Activated CD4-positive, alpha-beta T cell treated with anti-CD3 and anti-CD28 coated beads, Interleukin-2, amount 50 U/mL, for 48 hours (primary cell): ENCODE measurements at places on chromosomes 7 and 10.
A peak's percentile ranks its signal among the peaks of the same experiment; 100 is the strongest.

GRCh38 chr7:22942191-22942590 is 71.7 kb downstream of the HYCC1 start:
- DNase-seq = no peak

GRCh38 chr10:72731916-72732419 is 40.0 kb downstream of the MCU start:
- DNase-seq = no peak

GRCh38 chr10:49592726-49593563 is 17.2 kb upstream of the SLC18A3 start:
- peak; percentile 66 for DNase-seq

DNA sequence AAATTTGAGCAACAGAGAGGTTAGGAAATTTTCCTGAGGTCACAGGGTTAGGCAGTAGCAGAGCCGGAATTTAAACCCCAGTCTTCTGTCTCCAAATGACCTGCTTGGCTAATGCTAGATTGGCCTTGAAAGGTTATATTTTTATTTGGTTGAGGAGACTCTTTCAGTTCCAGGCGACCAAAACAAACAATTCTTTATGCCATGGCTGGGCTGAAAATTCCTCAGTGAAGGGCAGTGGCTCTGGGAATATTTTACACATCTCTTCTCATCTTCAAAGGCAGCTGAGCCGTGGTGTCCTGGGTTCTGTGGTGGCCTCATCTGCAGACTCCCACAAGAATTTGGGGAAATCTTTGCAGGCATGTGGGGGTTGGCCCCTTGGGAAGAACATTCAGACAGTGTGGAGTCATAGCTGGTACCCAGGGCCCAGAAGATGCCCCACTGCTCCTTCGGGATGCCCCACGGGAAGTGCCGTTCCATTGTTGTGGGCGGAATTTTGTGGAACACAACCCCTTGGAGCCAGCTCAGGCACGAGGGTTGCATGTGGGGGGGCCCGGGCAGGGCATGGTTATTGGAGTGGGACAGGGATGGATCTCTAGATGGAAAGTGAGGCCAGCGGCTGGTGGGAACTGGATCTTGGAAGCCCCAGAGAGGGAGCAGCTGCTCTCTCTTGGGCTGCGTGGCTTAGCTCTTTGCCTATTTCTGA is 33.2 kb downstream of the RPS24 start:
- no peak for DNase-seq

DNA sequence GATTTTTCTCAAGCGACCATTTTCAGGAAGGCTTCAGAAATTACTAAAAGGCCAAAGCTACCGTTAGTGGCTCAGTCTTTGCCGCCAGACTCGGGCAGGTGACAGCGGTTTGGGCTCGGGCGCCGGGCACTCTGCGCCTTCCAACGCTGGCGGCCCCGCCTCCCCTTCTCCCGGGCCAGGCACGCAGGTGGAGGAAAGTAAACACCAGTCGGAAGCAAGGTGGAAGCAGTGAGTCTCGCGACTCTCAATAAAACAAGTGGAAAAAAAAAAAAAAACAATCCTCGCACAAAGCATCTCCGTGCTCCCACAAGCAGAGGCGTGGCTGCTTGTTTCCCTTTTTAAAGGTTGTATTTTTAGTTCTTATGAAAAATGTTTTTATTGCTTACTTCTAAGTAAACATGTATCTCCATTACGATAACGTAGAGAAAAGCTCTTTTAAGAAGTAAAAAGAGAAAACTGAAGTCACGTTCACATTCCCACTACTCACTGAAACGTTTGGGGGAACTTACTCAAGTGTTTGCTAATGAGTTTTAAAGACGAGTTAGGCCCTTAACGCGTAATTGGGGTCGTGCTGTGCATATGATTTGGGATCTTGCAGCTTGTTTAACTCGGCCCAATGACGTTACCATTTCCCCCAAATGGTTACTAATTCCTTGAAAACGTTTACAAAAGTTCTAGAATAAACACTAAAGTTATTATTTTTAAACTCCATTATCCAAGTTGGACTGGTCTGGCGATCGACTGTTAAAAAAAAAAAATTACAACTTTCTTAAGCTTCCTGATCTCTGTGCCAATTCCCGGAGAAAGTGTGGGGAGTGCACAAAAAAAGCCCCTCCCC is 864 bp downstream of the CDCA7L start:
- DNase-seq = peak; percentile 58

GRCh38 chr7:85554236-85555178 is 367.7 kb upstream of the SEMA3D start:
- DNase-seq = no peak
